ENCODE measurements at places on chromosomes 3 and 15.
A peak's percentile ranks its signal among the peaks of the same experiment; 100 is the strongest.

- no peak for DNase-seq
Observed at GRCh38 chr3:59680919-59681318, 631.1 kb upstream of the CFAP20DC start.

GRCh38 chr3:64861684-64862083 is 173.9 kb upstream of the ADAMTS9 start:
- no peak for DNase-seq

DNA sequence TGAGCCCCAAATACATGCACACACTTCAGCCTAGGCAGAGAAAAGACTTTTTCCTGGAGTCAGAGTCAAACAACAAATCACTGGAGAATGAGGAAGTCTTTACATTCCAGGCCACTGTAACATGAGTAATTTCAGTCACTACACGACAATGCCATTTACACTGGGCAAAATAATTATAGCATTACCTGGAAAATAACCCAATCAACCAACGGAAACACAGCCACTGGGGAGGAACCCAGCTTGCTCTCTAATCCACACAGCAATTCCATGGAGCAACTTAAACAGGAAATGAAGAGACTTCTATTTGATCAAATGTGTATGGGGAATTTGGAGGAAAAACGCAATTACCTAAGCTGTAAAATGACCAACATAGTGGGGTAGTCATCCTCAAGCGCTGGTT is 15.2 kb downstream of the FSTL1 start:
- no peak for DNase-seq

DNA sequence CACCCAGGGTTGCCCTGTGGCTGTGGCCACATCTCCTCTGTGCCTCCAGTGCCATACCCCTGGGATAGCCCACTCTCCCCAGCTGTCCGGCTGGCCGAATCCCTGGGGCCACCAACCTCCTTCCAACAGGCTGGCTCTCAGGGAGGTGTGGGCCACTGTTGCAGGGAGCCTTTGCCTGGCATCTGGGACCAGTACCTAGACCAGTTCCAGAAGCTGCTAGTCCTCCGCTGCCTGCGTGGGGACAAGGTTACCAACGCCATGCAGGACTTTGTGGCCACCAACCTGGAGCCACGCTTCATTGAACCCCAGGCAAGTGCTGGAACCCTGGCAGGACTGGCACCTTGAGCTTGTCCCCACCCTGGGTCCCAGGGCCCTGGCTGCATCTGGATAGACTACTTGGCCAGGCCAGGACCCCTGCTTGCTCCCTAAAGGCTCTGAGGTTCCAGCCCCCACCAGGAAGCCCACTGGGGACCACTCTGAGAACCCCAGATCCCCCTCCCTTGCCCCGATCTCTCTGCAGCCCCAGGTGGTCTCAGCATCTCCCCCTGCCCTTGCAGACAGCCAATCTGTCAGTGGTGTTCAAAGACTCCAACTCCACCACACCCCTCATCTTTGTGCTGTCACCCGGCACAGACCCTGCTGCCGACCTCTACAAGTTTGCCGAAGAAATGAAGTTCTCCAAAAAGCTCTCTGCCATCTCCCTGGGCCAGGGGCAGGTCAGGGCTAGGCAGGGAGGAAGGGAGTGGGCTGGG is 50.0 kb downstream of the SEMA3G start:
- no peak for DNase-seq

- DNase-seq = peak; percentile 18
Observed at GRCh38 chr15:62035256-62035924, 24.9 kb downstream of the VPS13C start.

- DNase-seq = no peak
Observed at GRCh38 chr3:173889596-173889995, 492.1 kb downstream of the NLGN1 start.

DNA sequence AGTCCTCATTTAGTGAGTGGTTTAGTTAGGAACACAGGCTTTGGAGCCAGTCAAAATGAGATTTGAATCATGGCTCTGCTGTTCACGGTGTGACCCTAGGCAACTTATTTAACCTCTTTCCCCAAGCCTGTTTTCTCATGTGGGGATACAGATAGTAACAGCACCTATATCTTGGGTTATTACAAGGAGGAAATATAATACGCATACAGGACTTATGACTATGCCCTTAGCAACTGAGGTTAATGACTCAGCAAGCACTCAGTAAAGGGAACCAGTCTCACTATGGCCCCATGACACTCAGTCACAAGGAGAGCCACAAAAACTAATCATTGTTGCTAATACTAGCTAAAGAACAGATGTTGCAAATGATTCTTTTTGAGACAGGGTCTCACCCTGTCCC is 45.9 kb downstream of the SUMF1 start:
- no peak for DNase-seq

- DNase-seq = no peak
Observed at GRCh38 chr3:175057401-175057800, 198.3 kb downstream of the NAALADL2 start.

DNA sequence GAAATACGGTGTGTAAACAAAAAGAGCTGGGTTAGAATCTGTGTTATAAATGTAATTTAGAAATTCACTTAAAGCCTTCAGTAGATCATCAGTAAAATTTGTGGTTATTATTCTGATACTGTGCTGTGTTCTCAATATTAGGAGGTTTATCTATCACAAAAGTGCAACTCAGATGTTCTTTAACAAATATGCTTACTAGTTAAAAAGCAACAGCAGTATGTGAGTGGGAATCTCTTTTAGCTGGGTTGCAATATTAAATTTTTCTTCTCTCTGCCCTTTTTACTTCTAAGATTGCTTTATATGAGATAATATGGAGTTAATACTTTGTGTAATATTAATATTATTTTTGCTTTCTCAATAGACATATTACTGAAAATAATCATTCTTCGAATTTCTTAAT is 53.4 kb downstream of the CHD2 start:
- DNase-seq = no peak

- no peak for DNase-seq
Observed at GRCh38 chr3:125374501-125374995, 577 bp downstream of the ZNF148 start.

DNA sequence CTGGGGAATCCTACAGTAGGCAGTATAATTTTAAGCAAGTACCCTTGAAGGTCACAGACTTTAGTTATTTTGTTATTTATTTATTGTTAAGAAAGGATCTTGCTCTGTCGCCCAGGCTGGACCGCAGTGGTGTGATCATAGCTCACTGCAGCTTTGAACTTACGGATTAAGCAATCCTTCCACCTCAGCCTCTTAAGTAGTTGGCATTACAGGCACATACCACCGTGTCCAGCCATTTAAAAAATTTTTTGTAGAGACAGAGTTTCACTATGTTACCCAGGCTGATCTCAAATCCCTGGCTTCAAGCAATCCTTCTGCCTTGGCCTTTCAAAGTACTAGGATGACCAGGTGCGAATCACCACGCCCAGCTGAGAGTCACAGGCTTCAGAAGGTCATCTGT is 22.1 kb upstream of the SH3BP5 start:
- no peak for DNase-seq

GRCh38 chr15:56798639-56799038 is 65.3 kb upstream of the ZNF280D start:
- DNase-seq = no peak

DNA sequence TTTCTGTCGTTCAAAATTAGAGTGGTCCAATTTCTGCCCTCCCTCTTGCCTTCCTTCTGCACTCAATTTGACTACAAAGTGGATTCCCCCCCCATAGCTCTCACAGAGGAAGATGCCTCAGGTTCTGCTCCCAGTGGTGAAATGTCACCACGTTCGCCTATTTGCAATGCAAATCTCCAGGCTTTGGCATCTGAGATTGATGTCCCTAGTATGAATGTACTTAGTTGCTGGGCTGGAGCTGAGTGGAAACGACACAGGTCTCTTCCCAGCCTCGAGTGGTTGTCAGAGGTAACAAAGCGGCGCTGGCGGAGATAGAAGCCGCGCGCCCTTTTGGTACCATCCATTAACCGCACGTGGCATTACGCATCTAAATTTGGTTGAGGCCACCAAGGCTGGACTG is 860.1 kb downstream of the MCTP2 start:
- no peak for DNase-seq

GRCh38 chr3:194387926-194388418 is 11.1 kb downstream of the GP5 start:
- no peak for DNase-seq

GRCh38 chr3:1534252-1534651 is 441.4 kb downstream of the CNTN6 start:
- DNase-seq = no peak

- DNase-seq = peak; percentile 9
Observed at GRCh38 chr3:24264748-24265158, 229.9 kb downstream of the THRB start.

DNA sequence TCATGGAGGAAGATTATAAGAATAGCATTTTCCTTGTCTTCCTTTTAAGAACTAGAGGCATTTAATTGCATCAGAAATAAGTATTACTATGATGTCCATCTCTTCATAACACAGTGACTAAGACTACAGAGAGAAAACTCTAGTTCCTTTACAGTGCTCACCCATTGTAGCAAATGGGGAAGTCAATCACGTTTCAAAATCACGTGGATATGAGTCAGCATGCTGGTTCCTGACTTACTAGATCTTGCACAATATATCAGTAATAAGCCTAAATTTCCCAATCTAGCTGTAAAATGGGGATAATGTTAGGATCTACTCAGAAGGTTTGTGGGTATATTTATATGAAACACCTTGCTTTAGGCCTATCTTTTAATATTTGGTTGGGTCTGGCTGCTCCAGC is 254.8 kb upstream of the EOMES start:
- DNase-seq = no peak

- DNase-seq = no peak
Observed at GRCh38 chr3:124752051-124752450, 21.8 kb downstream of the UMPS start.

- no peak for DNase-seq
Observed at GRCh38 chr3:134485075-134485717, 589 bp downstream of the ANAPC13 start.

GRCh38 chr15:31004220-31004733 is 12.8 kb upstream of the MTMR10 start:
- DNase-seq = no peak

- DNase-seq = no peak
Observed at GRCh38 chr3:128573160-128573559, 77.5 kb downstream of the RPN1 start.

- no peak for DNase-seq
Observed at GRCh38 chr3:30804984-30805383, 89.5 kb downstream of the GADL1 start.

DNA sequence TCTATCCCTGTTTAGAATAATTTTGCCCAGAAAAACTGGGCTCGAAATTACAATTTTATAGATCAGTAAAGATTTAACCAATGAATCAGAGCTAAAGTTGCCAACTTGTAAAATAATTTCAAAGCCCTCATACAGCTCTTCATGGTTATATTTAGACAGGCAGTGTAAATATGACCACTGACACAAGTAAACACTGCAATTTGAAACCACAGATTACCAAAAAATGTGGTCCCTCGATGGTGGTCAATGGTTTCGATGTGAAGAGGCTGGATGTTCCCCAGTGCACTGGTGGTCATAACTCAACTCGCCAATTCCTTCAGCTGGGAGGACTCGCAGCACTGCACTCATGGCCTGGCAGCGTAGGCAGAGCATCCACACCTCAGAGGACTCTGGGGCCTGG is 28.6 kb downstream of the LRTM1 start:
- no peak for DNase-seq

GRCh38 chr3:61537366-61537765 is 24.0 kb upstream of the PTPRG start:
- no peak for DNase-seq

GRCh38 chr15:84035399-84035766 is 200.2 kb upstream of the GOLGA6L4 start:
- no peak for DNase-seq

- no peak for DNase-seq
Observed at GRCh38 chr15:88166082-88166993, 90.2 kb downstream of the NTRK3 start.

GRCh38 chr3:149706905-149707304 is 45.4 kb downstream of the COMMD2 start:
- no peak for DNase-seq
